ENCODE measurements at places on chromosomes 7 and 10.

GRCh38 chr10:86285136-86285790, 81.3 kb downstream of the GRID1 start:
- DNase-seq = no peak

GRCh38 chr7:91201442-91202113, 62.7 kb upstream of the FZD1 start:
- DNase-seq = no peak

DNA sequence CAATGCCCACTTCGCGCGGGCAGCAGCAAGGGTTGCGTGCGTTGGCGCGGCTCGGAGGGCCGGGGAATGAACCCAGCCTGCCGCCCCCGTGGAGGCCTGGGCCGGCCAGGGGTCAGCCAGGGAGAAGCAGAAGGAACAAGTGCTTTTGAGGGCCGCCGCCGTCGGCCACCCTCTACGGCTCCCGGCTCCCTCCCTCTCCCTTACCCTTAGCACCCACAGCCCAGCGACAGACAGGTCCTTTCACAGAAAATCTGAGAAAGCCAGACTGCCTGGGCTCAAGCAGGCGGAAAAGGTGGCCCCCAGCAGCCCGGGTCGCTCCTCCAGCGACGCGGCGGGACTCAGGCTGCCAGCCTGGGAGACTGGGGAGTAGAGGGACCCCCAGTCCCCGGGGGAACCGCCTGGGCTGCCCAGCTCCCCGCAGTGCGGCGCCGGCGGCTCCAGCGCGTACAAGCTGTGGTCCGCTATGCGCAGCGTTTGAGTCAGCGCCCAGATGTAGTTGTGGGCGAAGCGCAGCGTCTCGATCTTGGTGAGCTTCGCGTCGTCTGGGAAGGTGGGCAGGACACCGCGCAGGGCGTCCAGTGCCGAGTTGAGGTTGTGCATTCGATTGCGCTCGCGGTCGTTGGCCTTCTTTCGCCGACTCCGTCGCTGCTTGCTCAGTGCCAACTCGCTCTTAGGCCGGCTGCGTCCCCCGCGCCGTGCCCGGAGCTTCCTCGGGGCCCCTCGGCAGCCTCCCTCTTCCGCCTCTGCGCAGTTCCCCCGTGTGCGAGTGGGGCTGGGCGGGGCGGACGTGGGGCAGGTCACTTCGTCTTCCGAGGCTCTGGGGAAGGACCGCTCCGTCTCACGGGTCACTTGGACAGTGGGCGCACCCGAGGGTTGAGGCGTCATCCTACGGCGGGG, 815 bp downstream of the NEUROG3 start:
- DNase-seq = no peak

GRCh38 chr7:124810605-124811004, 45.0 kb upstream of the GPR37 start:
- DNase-seq = no peak

GRCh38 chr10:124568339-124568738, 106.7 kb downstream of the LHPP start:
- no peak for DNase-seq

DNA sequence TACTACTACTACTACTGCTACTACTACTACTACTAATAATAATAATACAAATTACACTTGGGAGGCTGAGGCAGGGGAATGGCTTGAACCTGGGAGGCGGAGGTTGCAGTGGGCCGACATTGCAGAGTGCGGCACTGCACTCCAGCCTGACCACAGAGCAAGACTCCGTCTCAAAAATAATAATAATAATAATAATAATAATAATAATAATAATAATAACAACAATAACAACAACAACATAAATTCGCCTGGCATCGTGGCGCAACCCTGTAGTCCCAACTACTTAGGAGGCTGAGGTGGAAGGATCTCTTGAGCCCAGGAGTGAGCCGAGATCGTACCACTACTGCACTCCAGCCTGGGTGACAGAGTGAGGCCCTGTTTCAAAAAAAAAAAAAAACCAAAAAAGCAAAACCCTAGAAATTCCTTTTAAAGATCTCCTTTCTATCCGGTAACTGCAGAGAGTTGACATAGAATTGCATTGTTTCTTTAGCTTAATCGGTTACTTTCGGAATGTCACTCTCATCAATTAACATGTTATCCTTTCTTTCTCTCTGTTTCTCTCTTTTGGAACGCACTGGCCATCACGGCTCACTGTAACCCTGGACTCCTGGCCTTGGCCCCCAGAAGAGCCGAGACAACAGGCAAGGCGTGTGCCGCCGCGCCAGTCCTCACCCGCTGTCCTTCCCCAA, 972 bp downstream of the PHYH start:
- no peak for DNase-seq

- DNase-seq = no peak
Measured at GRCh38 chr10:121043124-121043849, 192.1 kb downstream of the WDR11 start.

DNA sequence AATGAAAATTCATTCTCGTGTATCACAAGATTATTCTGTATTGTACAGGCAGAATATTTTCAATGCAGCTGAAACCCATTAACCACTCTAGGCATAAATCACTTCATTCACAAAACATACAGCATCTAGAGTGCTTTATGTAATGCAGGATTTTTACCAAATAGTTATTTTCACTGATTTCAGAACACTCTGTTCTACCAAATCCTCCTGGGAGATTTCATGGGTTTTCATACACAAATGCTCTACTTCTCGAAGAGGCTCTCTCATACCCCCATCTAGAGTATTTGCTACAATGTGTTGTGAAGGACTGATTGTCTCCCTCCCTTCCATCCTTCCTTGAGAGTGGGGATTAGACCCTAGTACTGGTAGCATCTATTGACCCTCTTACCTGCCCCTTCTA, 209.2 kb upstream of the LRRN3 start:
- DNase-seq = no peak

GRCh38 chr7:157016024-157016351, 5.5 kb upstream of the MNX1 start:
- DNase-seq = no peak

DNA sequence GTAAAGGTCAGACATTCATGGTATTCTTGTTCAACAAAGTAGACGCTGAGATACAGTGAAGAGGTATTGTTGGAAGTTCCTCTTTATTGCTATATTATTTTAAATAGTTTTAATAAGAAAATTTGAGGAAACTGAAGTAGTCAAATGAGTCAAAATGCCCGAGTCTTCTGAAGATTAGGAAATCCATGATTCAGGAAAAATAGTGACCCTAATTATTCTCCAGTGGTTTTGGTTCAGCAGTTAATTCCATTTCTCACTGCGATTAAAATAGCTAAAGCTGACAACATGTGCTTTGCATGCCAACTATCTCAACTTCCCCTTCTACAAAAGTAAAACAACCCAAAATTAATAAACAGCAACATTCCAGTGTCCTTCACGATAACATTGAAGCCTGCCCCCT, 32.7 kb upstream of the PFKP start:
- no peak for DNase-seq

DNA sequence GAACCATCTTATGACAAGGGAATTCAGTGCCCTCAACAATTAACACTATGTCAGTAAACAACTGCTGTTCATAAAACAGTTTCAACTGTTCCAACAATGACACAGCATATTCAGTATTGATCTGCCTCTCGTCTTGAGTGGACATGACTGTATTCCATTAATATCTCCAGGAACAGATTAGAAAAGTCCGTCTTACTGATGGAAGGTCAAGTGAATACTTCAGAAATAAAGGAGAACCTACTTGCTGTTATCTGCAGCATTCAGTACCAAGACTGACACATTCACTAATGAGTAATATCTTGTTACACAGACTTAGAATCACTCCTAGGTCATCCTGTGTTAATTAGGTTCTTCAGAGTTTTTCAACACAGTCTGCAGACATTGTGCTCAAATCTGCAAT, 12.1 kb downstream of the KBTBD2 start:
- DNase-seq = no peak

GRCh38 chr7:25060487-25061055, 64.5 kb downstream of the CYCS start:
- no peak for DNase-seq

- DNase-seq = no peak
Measured at GRCh38 chr7:48390388-48391327, 219.4 kb downstream of the ABCA13 start.

DNA sequence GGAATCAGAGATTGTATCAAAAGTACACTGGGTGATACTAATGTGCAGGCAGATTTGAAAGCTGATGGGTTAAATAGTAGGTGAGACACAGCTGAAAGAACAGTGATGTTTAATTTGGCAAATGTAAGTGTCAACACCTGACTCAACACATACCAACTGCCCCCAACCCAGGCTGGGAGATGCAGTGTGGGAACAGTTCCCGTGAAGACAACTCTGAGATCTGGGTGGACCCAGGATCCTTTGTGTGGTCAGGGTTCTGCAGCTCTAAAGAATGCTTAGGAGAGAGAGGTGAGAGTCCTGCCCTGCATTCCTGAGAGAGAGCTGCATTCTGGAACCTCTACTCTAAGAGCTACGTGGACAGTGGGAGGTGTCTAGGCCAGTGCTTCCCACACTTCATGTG, 479.7 kb downstream of the RPS24 start:
- no peak for DNase-seq

DNA sequence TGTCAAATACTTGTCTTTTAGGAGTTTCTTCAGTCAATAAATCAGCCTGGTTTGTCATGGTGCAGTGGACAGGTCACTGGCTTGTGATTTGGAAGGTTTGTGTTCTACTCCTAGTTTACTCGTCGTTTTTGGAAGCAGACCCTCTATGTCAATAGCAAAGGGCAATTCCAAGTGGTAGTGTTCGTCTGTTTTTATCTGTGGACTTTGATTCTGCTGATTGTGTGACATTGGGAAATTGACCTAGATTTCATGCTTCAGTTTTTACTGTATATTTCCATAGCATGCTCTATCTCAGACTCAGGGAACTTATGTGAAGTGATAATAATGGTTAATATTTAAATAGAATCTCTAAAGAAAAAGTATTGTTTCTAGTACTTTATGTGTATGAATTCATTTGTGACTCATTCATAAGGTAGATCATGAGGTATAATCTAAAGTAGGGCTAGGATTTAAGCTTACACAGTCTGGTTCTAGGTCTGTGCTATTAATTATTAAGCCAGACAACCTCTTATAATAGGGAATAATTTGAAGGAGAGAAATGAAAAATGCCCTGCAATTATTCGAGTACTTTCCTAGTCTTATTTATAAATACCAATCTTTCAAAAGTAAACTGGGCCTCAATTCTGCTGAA, 198.1 kb downstream of the REEP3 start:
- DNase-seq = no peak

- no peak for DNase-seq
Measured at GRCh38 chr7:140621401-140622021, 19.1 kb downstream of the DENND2A start.

GRCh38 chr7:129797214-129797789, 155.5 kb downstream of the UBE2H start:
- no peak for DNase-seq

DNA sequence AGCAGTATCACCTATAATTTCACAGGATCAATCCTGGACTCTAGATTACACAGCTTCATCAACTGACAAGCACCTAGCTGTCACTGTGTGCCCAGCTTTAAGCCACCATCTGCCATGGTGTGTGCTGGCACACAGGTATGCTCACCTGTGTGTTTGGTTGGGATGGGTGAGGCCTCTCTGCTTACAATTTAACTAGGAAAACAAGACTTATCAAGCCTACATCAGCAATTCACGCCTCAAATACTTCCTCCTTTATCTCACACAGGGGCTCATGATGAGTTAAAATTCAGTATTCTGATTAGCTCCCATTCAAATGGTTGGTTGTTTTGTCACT, 608.2 kb downstream of the PARD3 start:
- DNase-seq = no peak

DNA sequence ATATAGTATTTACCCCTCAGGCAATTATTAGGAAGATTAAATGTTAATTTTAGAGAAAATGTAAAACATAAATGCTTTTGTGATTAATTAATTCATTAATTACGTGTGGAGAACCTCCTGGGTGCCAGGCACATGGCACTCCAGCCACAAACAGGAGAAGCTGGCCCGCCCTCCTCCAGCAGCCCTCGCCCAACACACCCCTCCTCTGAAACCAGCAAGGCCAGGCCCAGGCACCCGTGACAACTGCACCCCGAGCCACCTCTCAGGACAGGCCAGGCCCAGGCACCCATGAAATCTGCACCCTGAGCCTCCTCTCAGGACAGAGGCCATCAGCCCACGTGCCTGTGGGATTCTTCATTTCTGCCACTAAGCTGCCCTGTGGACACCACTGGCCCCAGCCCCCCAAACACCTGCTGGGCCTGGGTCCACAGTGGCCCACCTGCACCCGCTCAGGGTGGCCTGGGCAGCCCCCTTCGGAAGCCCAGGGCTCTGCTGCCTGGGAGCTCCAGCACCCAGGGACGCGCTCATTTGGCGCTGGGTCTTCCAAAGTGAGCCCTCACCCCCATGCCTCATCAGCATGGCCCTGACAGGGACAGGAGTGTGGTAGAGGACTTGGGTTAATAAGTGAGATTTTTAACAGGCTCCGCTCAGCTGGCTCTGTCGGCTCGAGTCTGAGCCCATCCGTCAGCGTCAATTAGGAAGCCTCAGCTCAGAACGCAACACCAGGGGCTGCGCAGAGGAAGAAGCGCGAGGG, 482.1 kb downstream of the DNAJB6 start:
- DNase-seq = no peak

- DNase-seq = no peak
Measured at GRCh38 chr10:120415709-120416330, 41.2 kb upstream of the PLPP4 start.

DNA sequence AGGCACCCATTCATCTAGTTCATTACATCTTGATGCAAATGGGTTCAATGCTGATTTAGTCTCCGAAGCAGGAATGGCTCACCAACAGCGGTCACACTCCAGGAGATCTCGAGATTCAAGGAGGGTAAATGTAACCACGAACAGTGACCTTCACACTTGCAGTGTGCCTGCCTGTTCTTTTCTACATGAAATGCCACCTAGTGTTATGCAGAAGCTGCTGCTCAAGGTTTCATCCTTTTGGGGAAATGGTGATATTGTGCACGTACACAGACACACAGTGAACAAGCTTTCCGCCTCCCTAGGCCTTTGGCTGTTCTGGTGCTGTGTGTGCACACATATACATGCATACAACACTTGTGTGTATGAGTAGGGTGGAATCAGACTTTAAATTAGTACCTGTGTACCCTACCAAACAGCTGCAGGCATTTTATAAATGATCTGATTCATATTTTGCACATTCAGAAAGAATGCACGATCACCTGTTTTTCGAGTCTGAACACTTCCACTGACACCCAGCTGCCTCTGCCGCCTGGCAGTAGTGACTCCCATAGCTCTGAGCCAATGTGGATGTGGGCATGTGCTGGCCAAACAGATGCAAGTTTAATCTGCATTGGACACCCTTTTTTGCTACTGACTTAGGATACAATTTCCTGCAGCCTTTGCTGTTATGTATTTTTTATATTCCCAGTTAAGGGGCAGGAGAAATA, 100.5 kb downstream of the TACC2 start:
- no peak for DNase-seq

DNA sequence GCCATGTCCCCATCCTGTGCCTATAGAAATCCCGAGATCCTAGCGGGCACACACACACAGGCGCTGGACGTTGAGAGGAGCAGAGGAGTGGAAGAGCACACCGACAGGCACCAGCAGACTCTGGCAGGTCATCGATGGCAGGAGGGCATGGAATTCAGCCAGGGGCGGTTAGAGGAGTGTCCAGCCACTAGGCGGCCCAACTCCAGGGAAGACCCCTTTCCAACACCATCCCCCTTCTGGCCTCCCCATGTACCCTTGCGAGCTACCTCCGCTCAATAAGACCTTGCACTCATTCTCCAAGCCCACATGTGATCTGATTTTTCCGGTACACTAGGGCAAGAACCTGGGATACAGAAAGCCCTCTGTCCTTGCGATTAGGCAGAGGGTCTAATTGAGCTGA, 356.0 kb upstream of the DPP6 start:
- no peak for DNase-seq

- no peak for DNase-seq
Measured at GRCh38 chr10:92832998-92833650, 15.2 kb upstream of the EXOC6 start.

- no peak for DNase-seq
Measured at GRCh38 chr7:11335947-11336346, 362.3 kb downstream of the PHF14 start.

Measured in activated CD8-positive, alpha-beta memory T cell treated with anti-CD3 and anti-CD28 coated beads for 1 hour (primary cell).